ENCODE measurements at places on chromosomes 3 and 15.

GRCh38 chr3:66076861-66077470, 38.2 kb upstream of the MAGI1 start:
- DNase-seq: no peak

GRCh38 chr3:14368885-14369284, 33.5 kb upstream of the SLC6A6 start:
- no peak for DNase-seq

DNA sequence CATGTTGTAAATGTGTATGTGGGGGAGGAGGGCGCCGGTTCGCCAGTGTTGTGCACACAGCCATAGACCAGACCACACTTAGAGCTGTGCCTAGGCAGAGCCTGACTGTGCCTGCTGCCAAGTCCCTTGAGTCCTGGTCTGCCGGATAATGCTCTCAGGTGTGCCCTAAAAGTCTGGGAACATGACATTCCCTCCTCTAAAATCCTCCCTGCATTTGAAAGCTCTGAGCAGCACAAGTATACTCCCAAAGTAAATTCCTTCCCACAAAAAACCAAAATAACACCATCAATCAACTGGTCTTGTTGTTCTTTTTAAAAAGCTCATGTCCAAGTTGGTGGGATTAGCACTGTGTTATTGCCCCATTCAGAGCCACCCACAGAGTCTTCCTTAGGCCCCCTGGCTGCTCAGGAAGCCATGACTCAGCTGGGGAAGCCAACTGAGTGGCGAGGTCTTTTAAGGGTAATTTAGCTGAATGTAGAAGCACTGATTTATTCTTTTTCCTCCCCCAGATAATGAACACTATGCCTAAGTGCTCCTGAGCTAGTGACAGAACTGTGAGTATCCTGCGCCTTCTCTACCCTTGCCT, 147.8 kb upstream of the MCTP2 start:
- DNase-seq: no peak

GRCh38 chr3:150703299-150703755, 393 bp downstream of the ERICH6 start:
- DNase-seq: no peak

DNA sequence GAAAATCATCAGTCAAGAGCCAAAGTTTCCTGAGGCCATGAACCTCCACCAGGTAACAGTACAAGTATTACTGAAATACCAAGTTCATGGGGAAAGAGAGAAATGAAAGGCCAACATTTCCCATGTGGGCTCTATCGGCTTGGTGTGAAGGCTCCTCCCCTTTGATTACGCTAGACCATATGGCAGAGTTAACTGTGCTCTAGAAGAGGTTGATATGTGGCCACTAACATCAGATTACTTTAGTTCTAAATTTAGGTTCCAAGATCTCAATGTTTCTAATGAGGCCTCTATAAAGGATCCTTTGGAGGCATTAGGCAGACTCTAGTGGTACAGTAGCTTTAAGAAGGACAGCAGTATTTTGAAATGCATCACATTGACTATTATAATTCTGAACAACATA, 127.1 kb downstream of the SEMA6D start:
- no peak for DNase-seq

DNA sequence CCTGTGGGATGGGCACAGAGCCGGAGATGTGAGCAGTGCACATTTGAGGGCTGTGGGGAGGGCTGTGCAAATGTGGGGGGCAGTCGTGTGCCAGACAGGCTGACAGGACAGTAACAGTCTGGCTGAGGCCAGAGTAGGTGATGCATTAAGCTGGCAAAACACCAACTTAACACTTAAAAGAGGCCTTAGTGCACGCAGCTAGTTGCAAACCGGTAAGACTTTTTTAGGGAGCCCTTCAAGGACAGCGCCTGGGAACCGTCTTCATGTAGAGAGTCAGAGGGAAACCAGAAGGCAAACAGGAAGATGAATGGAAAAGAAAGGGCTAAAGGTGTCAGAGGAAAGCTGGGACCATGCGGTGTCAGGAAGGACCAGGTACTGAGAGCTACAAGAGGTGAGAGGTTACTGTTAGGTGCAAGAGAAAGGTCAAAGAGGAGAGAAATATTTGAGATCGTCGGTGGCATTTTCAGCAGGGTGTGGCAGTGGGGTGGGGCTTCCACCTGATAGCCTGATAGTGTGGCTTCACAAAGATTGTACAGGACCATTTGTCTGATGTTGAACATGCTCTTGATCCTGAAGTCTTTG, 30.0 kb upstream of the CHD2 start:
- DNase-seq: no peak

DNA sequence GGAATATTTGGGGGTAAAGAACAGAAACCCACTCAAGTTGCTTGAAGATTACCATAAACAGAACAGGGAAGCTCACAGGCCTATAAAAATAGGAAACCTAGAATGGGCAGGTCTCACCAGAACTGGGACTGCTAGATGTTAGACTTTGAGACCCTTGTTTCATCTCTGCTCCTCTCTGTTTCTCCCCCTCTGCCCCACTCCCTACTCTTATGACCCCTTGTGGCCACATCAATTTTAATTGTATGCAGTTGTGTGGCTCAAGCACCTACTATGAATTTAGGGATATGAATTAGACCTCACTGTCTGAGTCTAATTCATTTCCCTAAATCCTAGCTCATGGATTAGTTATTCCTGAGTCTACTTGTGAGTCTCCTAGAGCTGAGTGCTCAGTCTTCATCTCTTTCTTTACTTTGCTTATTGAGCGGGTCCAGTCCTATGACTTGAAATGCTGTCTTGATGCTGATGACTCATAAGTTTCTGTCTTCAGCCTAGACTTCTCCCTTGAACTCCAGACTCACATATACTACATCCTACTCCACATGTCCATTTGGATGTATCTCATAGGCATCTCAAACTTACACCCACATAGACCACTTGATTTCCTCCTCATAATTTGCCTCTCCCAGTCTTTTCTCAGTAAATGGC, 78.7 kb downstream of the ITPR1 start:
- DNase-seq: no peak

DNA sequence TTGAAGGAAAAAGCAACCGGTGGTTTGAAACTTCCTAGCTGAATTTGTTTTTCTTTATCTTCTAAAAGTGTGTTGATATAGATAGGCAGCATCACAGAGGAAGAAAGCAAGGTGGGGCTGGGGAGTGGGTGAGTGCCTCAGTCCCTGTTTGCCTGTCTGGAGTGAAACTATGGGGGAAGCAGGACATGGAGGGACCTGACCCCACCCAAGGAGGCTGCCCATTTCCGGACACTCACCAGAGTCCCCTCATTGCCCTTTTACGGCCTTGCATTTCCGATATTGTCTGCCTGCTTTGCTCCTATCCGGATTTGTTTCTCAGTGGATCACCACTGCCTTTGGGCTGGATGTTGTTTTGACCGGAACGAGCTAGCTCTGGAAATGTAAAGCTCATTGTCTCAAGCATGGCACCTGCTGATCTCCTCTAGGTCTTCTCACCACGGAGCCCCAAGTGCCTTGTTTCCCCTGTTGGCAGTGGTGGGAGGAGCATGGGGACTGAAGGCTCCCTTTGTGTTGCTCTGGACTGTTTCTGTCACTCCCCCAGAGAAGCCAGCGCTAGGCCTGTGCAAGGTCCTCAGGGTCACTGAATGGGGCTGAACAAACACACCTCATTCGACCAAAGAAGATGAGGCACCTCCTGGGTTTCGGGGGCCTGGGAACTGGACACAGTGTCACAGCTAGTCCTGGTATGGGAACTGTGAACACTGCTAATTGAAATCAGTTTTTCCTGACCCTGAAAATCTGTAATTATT, 7.0 kb downstream of the CLDN11 start:
- DNase-seq: no peak

GRCh38 chr3:157626817-157627216, 123.6 kb upstream of the VEPH1 start:
- DNase-seq: no peak

GRCh38 chr15:48500595-48500994, 144.9 kb downstream of the FBN1 start:
- no peak for DNase-seq

GRCh38 chr15:100094127-100094510, 247.7 kb downstream of the ADAMTS17 start:
- DNase-seq: no peak

- DNase-seq: no peak
Measured at GRCh38 chr3:184222521-184222920, 6.9 kb upstream of the VWA5B2 start.

GRCh38 chr3:151227807-151228665, 25.0 kb upstream of the GPR171 start:
- DNase-seq: peak; percentile 56

GRCh38 chr3:109532257-109533216, 195.2 kb upstream of the DPPA4 start:
- no peak for DNase-seq

DNA sequence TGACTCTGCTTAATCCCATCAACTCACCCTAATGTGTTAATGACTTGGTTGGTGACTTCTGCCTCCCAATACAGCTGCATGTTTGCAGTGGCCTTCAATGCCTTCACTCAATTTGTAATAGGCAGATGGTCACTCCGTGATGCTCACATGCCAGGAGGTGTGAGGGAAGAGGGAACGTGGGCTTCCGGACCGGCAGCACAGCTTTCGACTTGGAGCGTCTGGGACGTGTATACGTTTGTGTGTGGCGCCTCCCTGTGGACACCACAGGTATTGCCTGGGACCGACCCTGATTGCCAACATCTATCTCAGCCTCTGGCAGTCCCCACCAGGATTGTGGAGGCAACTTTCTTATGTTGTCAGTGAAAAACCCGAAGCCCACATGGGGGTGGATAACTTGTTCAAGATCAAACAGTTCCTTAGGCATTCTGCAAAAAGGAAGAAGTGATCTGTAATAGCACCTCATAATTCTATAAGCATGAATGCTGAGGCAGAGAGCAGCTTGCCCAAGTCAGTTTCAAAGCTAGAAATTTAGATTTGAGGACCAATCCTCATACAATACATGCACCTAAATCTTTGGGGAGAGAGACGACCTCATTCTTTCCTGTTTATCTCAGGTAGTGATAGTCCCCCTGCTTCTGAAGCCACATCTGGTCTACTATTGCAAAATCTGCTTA, 16.9 kb downstream of the MRPL46 start:
- DNase-seq: peak; percentile 14

DNA sequence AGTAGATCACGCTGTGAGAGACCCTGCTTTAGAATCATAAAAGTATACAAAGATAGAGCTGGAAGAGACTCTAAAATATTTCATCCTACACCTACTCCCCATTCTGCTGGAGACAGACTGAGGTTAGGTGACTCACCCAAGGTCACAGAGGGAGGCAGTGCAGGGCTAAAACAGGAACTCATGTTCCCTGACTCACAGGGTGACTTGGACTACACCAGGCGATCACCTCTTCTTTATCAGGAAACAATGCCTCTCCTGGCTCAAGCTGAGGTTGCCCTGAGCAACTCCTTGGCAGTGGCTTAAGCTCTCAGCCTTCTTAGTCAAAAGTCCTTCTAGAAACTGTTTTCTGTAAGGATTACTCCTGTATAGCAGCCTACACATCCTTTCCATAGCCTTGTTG, 26.4 kb upstream of the TNFAIP8L3 start:
- DNase-seq: no peak

DNA sequence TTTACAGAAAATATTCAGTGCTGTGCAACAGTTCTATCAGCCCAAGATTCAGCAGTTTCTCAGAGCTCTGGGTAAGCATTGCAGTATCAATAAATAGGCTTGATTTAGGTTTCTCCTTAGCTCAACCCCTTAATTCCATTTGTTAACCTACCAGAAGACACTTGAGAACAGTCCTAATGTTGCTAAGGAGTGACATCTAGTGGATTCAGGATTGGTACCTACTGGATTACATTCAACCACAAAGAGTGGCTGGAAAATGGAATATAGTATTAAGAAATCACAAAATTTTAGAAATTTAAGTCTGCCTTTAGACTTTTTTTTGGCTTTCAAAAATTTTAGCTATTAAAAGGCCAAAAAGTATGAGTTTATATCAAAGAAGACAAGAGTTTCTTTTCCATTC, 34.7 kb downstream of the POLG start:
- no peak for DNase-seq
